ENCODE measurements at places on chromosomes 5 and 9. TPM values are rescaled to one million over a fixed set of nuclear protein-coding genes. Genes with fewer than 3 reads are reported as not detected.

- H3K4me1 ChIP-seq = no peaks in the 10 kb centered on the region
- H3K27me3 ChIP-seq = no peaks in the 10 kb centered on the region
- no peak for DNase-seq
- H3K36me3 ChIP-seq = no peaks in the 10 kb centered on the region
- no peak overlapping the region for H3K27ac ChIP-seq
- no peak overlapping the region for H3K4me3 ChIP-seq
These were observed 105.3 kb downstream of the GCNT1 start for GRCh38 chr9:76564297-76564696.

DNA sequence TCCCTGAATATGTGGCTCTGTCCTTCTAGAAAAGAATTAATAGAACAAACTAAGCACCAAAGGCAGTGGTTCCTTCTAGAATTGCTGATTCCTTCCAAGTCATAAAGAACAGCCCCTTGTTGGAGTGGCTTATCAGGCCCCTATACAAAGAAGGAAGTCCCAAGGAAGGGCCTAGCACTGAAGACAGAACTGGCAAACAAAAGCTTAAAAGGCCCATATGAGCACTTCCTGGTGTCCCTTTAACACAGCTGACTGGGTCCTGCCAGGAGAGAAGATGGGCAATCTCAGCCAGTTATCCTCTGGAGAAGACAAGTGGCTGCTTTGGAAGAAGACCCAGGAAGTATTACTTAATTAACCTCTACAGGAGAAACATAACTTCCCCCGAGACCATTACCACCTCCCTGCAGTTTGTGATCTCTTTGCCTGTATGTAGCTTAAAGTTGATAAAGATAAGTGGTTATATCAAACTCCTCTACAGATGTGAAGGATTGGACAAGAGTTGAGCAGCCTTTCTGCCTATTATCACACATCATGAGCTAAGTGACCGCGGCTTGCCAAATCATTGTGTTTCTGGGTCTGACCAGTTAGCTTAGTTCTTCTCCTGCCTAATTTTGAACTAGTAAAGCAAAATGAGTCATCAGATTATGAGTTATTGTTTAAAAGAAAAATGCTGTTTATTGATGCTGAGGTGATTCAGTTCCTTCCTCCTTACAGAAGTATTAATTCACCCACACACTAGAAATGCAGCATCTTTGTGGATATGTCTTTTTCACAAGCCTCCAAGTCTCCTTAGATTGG is 13.3 kb upstream of the STING1 start:
- no peaks in the 10 kb centered on the region for H3K27me3 ChIP-seq
- H3K4me1 ChIP-seq = no peaks in the 10 kb centered on the region
- H3K27ac ChIP-seq = no peak overlapping the region
- DNase-seq = no peak
- no peak overlapping the region for H3K4me3 ChIP-seq
- H3K36me3 ChIP-seq = no peaks in the 10 kb centered on the region

- H3K27me3 ChIP-seq = no peaks in the 10 kb centered on the region
- H3K36me3 ChIP-seq = no peaks in the 10 kb centered on the region
- DNase-seq = no peak
- H3K4me1 ChIP-seq = peaks cover 18% of the 10 kb centered on the region
- H3K27ac ChIP-seq = no peak overlapping the region
These were observed 727 bp downstream of the TRIM7 start for GRCh38 chr5:181204113-181204825.

Gene SPINK13
- 6.1 TPM for polyA plus RNA-seq

GRCh38 chr5:109945097-109945678 is 255.5 kb downstream of the MAN2A1 start:
- H3K4me1 ChIP-seq = no peaks in the 10 kb centered on the region
- no peak overlapping the region for H3K4me3 ChIP-seq
- no peaks in the 10 kb centered on the region for H3K27me3 ChIP-seq
- DNase-seq = no peak
- no peaks in the 10 kb centered on the region for H3K36me3 ChIP-seq
- H3K27ac ChIP-seq = no peak overlapping the region

GRCh38 chr9:34343090-34343489 is 13.7 kb downstream of the NUDT2 start:
- peaks cover 19% of the 10 kb centered on the region for H3K4me1 ChIP-seq
- no peaks in the 10 kb centered on the region for H3K27me3 ChIP-seq
- DNase-seq = peak; percentile 92

DNA sequence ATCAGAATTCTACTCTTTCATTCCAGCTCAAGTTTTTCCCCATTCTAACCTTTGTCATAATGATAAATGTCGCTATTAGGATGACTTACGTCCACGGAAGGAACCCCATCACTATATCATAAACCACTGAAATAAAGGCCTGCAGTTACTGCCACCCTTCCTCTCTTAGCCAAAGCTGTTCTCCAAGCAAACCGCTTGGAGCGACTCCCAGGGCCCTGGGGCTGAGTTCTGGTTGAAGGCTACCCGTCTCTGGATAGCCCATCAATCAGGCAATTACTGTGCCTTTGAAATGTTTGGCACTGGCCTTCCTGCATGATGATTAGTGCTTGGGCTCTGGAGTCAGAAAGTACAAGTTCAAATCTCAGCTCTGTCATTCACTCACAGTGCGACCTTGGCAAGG is 386.0 kb downstream of the SPOCK1 start:
- no peaks in the 10 kb centered on the region for H3K27me3 ChIP-seq
- no peaks in the 10 kb centered on the region for H3K36me3 ChIP-seq
- H3K27ac ChIP-seq = no peak overlapping the region
- no peaks in the 10 kb centered on the region for H3K4me1 ChIP-seq
- H3K4me3 ChIP-seq = no peak overlapping the region
- peak; percentile 49 for DNase-seq

DNA sequence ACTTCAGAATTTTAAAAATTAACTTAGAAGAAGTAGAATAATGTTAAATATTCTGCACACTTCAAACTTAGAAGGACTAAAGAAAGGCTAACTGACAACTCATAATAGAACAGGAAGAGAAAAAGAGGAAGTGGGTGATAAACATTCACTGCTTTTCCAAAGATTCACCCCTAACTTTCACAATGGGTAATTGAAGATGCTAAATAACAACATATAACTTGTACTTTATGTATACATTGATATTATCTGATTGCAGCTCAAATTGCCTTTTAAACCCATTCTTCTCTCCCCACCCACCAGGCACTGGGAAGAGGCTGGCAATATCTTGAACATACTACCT is 376.6 kb downstream of the EFNA5 start:
- no peak overlapping the region for H3K4me3 ChIP-seq
- H3K4me1 ChIP-seq = no peaks in the 10 kb centered on the region
- no peaks in the 10 kb centered on the region for H3K36me3 ChIP-seq

GRCh38 chr9:94498801-94499453 is 56.0 kb upstream of the PCAT7 start:
- DNase-seq = no peak
- no peaks in the 10 kb centered on the region for H3K4me1 ChIP-seq
- no peaks in the 10 kb centered on the region for H3K27me3 ChIP-seq
- H3K36me3 ChIP-seq = no peaks in the 10 kb centered on the region
- H3K27ac ChIP-seq = no peak overlapping the region

Gene DDX4
- polyA plus RNA-seq = not detected

Gene CCDC112
- 3.0 TPM for polyA plus RNA-seq

Gene PCDHGA9
- polyA plus RNA-seq = 0.17 TPM

DNA sequence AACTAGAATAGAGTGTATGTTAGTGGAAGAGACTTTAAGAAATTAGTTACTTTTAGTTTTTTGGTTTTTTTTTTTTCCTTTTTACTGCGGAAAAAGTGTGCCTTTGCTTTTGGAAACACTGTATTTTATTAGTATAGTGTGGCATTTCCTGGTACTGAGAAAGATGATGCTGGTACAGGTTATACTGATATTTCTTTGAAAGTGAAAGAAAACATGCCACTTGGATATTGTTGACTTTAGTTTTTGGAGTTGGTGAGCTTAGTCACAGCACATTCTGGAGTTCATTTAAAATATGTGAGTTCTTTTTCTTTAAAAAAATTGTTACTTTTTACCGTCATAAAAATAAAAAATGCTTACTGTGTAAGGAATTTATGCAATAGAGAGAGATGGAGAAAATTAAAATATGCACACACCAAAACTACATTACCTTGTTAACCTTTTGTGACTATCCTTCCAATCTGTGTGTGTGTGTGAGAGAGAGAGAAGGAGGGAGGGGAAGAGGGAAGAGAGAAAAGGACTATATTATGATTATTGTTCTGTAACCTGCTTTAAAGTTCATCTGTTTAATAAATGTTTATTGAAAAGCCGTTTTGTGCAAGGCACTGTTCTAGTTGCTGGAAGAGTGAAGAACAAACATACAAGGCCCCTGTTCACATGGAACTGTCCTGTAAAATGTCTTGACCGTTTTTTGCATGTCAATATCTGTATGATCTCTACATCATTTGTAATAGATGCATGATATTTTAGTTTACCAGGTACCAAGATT is 1.9 kb downstream of the UGCG start:
- peak overlapping the region; percentile 88 for H3K4me3 ChIP-seq
- no peaks in the 10 kb centered on the region for H3K36me3 ChIP-seq
- no peak for DNase-seq
- H3K27ac ChIP-seq = peak overlapping the region; percentile 51

DNA sequence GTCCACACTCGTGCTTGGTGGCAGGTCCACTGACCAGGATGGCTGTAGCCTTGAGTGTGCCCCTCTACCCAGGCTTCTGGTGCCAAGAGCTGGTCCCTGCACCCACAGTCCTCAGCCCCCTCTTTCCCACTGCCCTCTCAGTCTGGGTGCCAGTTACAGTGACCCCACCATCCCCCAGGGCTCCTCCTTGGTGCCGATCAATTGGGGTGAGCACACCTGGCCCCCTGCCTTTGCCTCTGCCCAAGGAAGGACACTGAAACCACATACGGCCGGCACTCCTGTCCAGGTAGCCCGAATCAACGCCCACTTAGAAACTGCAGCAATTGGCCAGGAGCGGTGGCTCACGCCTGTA is 18.5 kb upstream of the QRFP start:
- H3K4me3 ChIP-seq = no peak overlapping the region
- no peaks in the 10 kb centered on the region for H3K4me1 ChIP-seq
- DNase-seq = no peak
- H3K27ac ChIP-seq = no peak overlapping the region
- H3K27me3 ChIP-seq = no peaks in the 10 kb centered on the region
- H3K36me3 ChIP-seq = no peaks in the 10 kb centered on the region

DNA sequence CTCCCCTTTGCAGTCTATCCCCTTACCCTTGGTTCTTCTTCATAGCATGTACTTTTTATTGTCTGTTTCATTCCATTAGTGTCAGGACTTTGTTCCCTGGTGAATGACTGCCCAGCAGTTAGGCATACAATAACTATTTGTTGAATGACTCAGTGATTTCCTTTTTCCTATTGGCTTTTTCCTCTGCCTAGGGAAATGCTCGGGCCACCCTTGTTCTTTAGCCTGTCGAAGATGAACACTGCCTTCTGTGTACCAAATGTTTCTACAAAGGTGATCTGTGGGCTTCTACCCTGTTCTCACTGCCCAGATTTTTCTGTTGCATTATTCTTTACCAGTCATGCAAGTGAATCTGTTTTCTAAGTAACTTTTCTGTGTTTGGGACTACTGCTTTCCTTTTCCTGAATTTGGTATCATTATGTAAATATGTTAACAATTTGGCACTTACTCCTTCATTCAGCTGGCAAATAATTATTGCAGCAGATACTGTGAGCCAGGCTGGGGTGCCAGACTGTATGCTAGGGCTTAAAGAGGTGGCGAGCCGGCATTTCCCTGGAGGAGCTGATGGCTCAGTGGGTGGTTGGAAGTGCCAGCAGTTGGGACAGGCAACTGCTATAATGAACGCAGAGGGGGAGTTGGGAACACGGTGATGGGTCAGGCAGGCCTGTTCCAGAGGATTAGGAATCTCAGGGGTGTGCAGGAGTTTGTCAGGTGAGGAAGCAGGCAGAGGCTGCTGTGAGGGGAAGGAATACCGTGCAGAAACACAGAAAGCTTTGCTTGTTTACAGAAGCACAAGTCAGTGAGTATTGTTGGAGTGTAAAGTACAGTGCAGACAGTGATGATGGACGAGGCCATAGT is 30.6 kb downstream of the KDM4C start:
- no peak overlapping the region for H3K27ac ChIP-seq
- H3K4me3 ChIP-seq = no peak overlapping the region
- H3K27me3 ChIP-seq = no peaks in the 10 kb centered on the region

Gene PHYHD1
- 9.1 TPM for polyA plus RNA-seq

DNA sequence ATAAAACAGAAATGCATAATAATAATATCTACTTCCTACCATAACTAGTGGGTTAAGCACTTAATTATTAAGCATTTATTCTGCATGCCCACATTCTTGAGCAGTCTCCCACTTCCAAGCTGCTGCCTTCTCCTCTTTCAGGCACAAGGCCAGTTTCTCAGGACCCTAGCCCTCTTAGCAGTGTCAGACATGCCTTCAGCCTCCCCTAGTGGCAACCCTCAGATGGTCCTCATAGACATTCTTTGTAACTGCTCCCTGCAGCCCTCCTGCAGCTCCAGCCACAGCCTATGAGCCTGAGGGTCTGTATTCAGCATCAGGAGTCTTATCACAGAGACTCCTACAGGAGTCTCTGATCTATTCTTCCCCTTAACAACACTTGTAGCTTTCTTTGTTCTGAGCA is 3.9 kb downstream of the IL9 start:
- H3K4me3 ChIP-seq = no peak overlapping the region
- peaks cover 11% of the 10 kb centered on the region for H3K27me3 ChIP-seq
- H3K4me1 ChIP-seq = no peaks in the 10 kb centered on the region
- no peak for DNase-seq
- no peak overlapping the region for H3K27ac ChIP-seq
- no peaks in the 10 kb centered on the region for H3K36me3 ChIP-seq

- no peaks in the 10 kb centered on the region for H3K36me3 ChIP-seq
- H3K27me3 ChIP-seq = no peaks in the 10 kb centered on the region
- H3K4me1 ChIP-seq = no peaks in the 10 kb centered on the region
- no peak overlapping the region for H3K27ac ChIP-seq
These were observed 29.8 kb downstream of the NFIL3 start for GRCh38 chr9:91393826-91394225.

DNA sequence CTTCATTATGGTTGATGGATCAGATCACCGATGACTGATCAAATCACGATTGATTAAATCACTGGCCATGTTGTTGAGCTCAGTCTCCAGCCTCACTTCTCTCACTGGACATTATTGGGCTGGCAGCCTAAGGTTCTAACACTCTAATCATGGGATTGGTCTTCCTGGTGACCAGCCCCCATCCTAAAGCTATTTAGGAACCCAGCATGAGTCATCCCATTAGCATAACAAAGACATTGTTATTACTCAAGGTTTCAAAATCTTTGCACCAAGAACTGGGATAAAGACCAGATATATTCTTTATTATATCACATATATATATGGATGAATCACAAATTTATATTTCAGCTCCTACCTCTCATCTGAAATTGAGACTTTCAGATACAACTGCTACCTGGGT is 272.1 kb upstream of the IL12B start:
- no peaks in the 10 kb centered on the region for H3K36me3 ChIP-seq
- peaks cover 21% of the 10 kb centered on the region for H3K4me1 ChIP-seq
- no peaks in the 10 kb centered on the region for H3K27me3 ChIP-seq
- no peak overlapping the region for H3K4me3 ChIP-seq

- DNase-seq = no peak
- H3K27me3 ChIP-seq = no peaks in the 10 kb centered on the region
- H3K4me3 ChIP-seq = no peak overlapping the region
- no peaks in the 10 kb centered on the region for H3K4me1 ChIP-seq
These were observed 375.5 kb downstream of the PDE4D start for GRCh38 chr5:59517926-59518585.

GRCh38 chr9:71678999-71679398 is 89.3 kb downstream of the CEMIP2 start:
- no peaks in the 10 kb centered on the region for H3K27me3 ChIP-seq
